ENCODE measurements at places on chromosomes 5 and 9. TPM values are rescaled to one million over a fixed set of nuclear protein-coding genes. Genes with fewer than 3 reads are reported as not detected.

DNA sequence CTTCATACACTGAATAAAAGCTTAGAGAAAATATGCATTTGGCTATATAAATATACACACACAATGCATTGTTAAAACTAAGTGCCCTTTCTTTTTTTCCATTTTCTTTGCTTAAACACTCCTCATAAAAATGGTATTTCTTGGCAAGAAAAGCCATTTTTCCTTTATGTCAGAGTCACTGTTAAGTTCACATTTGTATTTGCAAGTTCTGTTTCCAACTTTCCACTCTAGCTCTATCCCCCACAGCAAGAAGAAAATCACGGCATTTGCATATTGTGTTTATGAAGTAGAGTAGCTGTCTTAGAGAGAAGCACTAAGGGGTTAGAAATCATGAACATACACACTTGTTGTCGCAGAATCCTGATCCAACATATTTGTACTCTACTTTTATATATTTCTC, 662.1 kb upstream of the MEF2C start:
- no peak for DNase-seq

DNA sequence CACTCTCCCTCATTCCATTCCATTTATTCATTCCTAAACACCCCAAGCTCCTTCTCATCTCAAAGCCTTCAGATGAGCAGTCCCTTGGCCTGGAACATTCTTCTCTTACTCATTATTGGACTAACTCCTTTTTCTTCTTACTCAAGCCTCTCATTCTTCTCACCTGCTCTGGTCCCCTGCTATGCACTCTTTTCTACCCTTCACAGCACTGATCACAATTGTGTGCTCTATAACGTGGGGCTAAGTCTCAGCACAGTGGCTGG, 212.4 kb downstream of the MAPKAP1 start:
- no peak for DNase-seq

Gene PCDHGA8
- not detected for polyA plus RNA-seq

Gene KIAA1191
- 46.8 TPM for polyA plus RNA-seq

DNA sequence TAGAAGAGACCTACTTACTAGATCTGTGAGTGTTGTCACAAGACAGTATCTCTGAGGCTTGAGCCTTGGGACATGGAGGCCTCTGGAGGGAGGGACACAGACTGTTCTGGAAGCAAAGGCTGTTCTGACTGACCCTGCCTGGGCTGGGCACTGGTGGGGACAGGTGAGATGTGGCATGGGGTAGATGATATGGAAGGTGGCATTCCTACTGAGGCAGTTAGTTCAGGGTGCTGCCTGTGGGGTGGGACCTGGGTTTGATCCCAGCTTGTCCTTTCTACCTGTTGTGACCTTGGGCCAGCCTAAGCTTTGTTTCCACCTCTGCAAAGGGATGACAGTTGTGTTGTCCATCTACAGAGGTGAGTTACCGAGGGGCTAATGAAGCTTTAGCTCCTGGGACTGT, 140.2 kb downstream of the C9orf50 start:
- DNase-seq, result no peak

Gene PGM5
- polyA plus RNA-seq, result not detected

Data from naive B cell (primary cell).